Transverse colon (tissue), 4 donors: ENCODE measurements at places on chromosomes 4 and X. TPM values are rescaled to one million over a fixed set of nuclear protein-coding genes. Genes with fewer than 3 reads are reported as not detected.

Gene ZNF732
- total RNA-seq, result not detected

Gene GSX2
- not detected for total RNA-seq

Gene CT45A2
- total RNA-seq, result not detected

Gene SAGE1
- total RNA-seq, result not detected

Gene AFP
- not detected for total RNA-seq

Gene MEPE
- total RNA-seq, result not detected

Gene DMP1
- total RNA-seq, result not detected

Gene C1QTNF7
- total RNA-seq, result not detected

Gene MAGEA9B
- not detected for total RNA-seq

Gene PNMA5
- not detected for total RNA-seq

- no peak overlapping the region for H3K4me3 ChIP-seq
- H3K27ac ChIP-seq, result no peak overlapping the region
- no peaks in the 10 kb centered on the region for H3K36me3 ChIP-seq
- no peaks in the 10 kb centered on the region for H3K4me1 ChIP-seq
- H3K27me3 ChIP-seq, result no peaks in the 10 kb centered on the region
- DNase-seq, result no peak
Measured at GRCh38 chr4:71691416-71692073, 92.3 kb downstream of the GC start.

- H3K27ac ChIP-seq, result no peak overlapping the region
- peak; percentile 9 for DNase-seq
- no peak overlapping the region for H3K4me3 ChIP-seq
- no peaks in the 10 kb centered on the region for H3K4me1 ChIP-seq
Measured at GRCh38 chrX:112642349-112642748, 37.4 kb downstream of the LHFPL1 start.

- no peaks in the 10 kb centered on the region for H3K4me1 ChIP-seq
- no peak for DNase-seq
- no peak overlapping the region for H3K27ac ChIP-seq
- H3K4me3 ChIP-seq, result no peak overlapping the region
- no peaks in the 10 kb centered on the region for H3K27me3 ChIP-seq
Measured at GRCh38 chr4:153062652-153063168, 126.6 kb downstream of the FHDC1 start.

- no peak for DNase-seq
- H3K27ac ChIP-seq, result no peak overlapping the region
- H3K4me1 ChIP-seq, result no peaks in the 10 kb centered on the region
- H3K4me3 ChIP-seq, result no peak overlapping the region
- no peaks in the 10 kb centered on the region for H3K36me3 ChIP-seq
Measured at GRCh38 chr4:106691749-106692148, 323.2 kb upstream of the GIMD1 start.

GRCh38 chr4:88159229-88159725 is 838 bp upstream of the ABCG2 start:
- peaks cover 20% of the 10 kb centered on the region for H3K27me3 ChIP-seq
- no peak overlapping the region for H3K27ac ChIP-seq
- no peaks in the 10 kb centered on the region for H3K36me3 ChIP-seq
- no peak for DNase-seq
- peak overlapping the region; percentile 30 for H3K4me3 ChIP-seq

- H3K27me3 ChIP-seq, result no peaks in the 10 kb centered on the region
- no peaks in the 10 kb centered on the region for H3K36me3 ChIP-seq
- H3K4me3 ChIP-seq, result no peak overlapping the region
- H3K4me1 ChIP-seq, result no peaks in the 10 kb centered on the region
- no peak for DNase-seq
Measured at GRCh38 chr4:185660340-185660739, 125.0 kb upstream of the PDLIM3 start.

- H3K27me3 ChIP-seq, result no peaks in the 10 kb centered on the region
- DNase-seq, result no peak
- no peaks in the 10 kb centered on the region for H3K4me1 ChIP-seq
- H3K36me3 ChIP-seq, result no peaks in the 10 kb centered on the region
- no peak overlapping the region for H3K4me3 ChIP-seq
Measured at GRCh38 chr4:10288830-10289537, 168.2 kb downstream of the ZNF518B start.

- no peaks in the 10 kb centered on the region for H3K36me3 ChIP-seq
- H3K27ac ChIP-seq, result no peak overlapping the region
- H3K4me1 ChIP-seq, result no peaks in the 10 kb centered on the region
- DNase-seq, result no peak
Measured at GRCh38 chr4:158578476-158578875, 56.8 kb downstream of the RXFP1 start.

DNA sequence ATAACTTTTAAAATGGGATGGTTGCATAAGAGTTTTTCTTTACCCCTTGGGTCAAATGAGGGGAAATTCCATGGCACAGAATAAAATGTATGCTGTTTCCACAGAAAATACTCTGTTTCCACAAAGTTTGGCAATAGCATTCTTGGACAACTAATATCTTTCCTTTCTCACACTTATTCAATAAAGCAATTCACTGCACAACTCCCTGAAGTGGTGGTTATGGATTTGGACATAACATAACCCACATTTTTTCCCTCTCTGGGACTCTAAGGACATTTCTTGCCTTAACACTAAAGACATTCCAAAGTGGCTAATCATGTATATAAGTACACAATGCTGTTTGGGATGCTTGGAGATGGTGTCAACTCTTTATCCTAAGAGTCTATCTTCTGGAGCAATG is 51.7 kb upstream of the GPM6B start:
- H3K4me3 ChIP-seq, result no peak overlapping the region
- H3K27ac ChIP-seq, result no peak overlapping the region
- no peaks in the 10 kb centered on the region for H3K4me1 ChIP-seq
- no peaks in the 10 kb centered on the region for H3K27me3 ChIP-seq
- DNase-seq, result no peak

DNA sequence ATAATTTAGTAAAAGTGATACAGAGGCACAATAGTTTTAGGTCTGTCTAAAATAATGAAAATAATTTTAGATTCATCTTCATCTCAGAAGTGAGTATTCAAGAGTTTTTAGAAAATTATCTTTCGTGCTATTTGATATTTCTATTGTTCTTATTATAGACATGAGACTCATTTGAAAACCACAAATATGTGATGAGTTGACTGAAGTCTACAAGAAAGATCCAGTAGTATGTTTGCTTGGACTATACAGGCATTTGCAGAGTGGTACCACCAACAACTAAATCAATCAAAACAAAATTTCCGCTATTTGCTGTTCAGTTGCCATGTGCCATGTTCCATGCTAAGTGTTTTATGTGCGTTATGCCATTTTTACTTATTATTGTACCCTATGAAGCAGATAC is 1318.5 kb downstream of the STIM2 start:
- H3K4me3 ChIP-seq, result no peak overlapping the region
- H3K27ac ChIP-seq, result no peak overlapping the region
- no peaks in the 10 kb centered on the region for H3K27me3 ChIP-seq
- no peaks in the 10 kb centered on the region for H3K4me1 ChIP-seq
- DNase-seq, result no peak

- DNase-seq, result peak; percentile 44
- H3K4me1 ChIP-seq, result peaks cover 10% of the 10 kb centered on the region
- no peaks in the 10 kb centered on the region for H3K27me3 ChIP-seq
- no peak overlapping the region for H3K27ac ChIP-seq
Measured at GRCh38 chr4:8108261-8108660, 50.4 kb downstream of the ABLIM2 start.

GRCh38 chrX:9414416-9414815 is 50.4 kb upstream of the TBL1X start:
- H3K27ac ChIP-seq, result no peak overlapping the region
- no peaks in the 10 kb centered on the region for H3K4me1 ChIP-seq
- no peak overlapping the region for H3K4me3 ChIP-seq
- H3K27me3 ChIP-seq, result no peaks in the 10 kb centered on the region
- no peaks in the 10 kb centered on the region for H3K36me3 ChIP-seq

DNA sequence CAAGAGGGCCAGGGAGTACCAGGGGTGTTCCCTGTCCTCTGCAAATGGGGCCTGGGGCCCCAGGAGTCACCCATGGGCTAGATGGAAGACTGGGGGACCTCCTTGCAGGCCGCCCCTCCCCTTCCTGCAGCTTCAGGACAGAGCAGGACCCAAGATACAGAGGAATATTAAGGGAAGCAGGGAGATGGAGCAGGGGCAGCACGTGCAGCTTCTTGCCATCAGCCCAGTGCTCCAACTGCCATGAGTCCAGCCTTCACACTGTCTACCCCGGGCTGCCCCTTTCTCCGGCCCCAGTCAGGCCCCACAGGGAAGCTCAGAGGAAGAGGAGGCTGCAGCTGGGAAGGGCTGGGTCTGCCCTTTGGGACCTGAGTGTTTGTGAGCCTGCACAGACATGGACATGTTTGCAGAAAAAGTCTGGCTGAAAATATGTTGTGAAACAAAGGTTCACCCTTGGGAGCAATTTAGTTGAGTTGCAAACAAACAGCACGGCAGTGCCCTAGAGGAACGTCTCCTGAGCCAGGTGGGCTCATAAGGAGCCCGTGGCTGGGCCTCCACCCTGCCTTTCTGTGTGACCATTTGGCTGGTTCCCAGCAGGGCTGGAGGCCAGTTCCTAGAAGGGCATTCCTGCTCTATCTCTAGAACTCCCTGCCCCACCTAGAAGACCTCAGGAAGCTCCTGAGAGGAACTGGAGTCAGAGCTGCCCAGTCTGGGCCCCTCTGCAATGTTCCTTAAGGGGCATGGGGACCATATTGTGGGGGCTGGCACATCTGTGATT is 8.9 kb downstream of the FATE1 start:
- no peaks in the 10 kb centered on the region for H3K36me3 ChIP-seq
- H3K27ac ChIP-seq, result no peak overlapping the region
- H3K4me3 ChIP-seq, result no peak overlapping the region
- H3K4me1 ChIP-seq, result no peaks in the 10 kb centered on the region

DNA sequence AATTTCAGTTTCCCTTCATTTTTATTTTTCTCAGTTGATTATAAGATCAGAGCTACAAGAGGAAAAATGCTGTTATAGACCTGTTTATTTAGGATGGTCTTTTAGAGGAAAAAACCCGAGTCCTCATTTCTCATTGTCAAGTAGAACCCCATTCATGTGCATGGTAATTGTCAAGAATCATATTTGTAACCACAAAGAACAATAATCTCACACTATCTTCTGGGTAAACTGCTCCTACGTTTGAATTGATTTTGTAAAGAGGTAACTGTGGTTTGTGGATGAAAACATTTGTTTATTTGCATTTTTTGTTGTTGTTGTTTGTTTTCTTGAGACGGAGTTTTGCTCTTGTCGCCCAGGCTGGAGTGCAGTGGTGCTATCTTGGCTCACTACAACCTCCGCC is 23.8 kb downstream of the RAPGEF2 start:
- H3K27ac ChIP-seq, result no peak overlapping the region
- no peaks in the 10 kb centered on the region for H3K36me3 ChIP-seq
- DNase-seq, result no peak
- H3K27me3 ChIP-seq, result no peaks in the 10 kb centered on the region
- H3K4me3 ChIP-seq, result no peak overlapping the region
- H3K4me1 ChIP-seq, result no peaks in the 10 kb centered on the region

DNA sequence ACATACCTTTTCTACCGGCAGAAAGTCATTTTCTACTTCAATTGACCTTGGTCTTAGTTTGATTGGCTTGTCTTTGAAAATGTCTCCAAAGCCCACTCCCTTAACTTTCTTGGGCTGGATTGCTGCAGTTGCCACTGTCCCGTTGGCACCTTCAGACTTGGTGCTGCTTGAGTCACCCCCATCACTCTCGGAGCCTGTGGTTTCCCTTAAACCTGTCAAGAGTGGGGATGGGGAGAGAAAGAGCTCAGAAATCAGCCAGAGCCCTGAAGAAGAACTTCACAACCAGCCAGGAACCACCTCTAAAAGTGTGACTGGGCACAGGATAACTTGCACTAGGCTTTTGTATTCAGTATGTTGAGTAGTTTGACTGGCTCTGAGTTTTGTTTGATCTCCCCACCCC is 168.5 kb upstream of the MAP3K15 start:
- H3K27me3 ChIP-seq, result no peaks in the 10 kb centered on the region
- H3K4me3 ChIP-seq, result no peak overlapping the region
- H3K27ac ChIP-seq, result peak overlapping the region; percentile 45
- no peaks in the 10 kb centered on the region for H3K36me3 ChIP-seq
- no peak for DNase-seq

DNA sequence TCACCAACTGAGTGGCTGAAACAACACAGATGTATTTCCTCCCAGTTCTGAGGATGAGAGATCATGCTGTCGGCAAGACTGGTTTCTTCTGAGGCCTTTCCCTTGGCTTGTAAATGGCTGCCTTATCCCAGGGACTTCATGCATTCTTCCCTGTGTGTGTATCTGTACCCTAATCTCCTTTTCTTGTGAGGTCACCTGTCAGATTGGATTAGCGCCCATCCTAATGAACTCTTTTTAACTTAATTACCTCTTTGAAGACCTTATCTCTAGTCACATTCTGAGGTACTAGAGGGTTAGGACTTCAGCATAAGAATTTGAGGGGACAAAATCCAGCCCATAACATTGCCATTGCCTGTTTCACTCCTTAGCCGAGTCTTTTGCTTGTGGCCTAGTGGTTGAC is 59.5 kb upstream of the TMEM150C start:
- no peaks in the 10 kb centered on the region for H3K36me3 ChIP-seq
- DNase-seq, result no peak
- no peaks in the 10 kb centered on the region for H3K4me1 ChIP-seq
- H3K27ac ChIP-seq, result no peak overlapping the region
- no peak overlapping the region for H3K4me3 ChIP-seq

- no peaks in the 10 kb centered on the region for H3K4me1 ChIP-seq
- no peaks in the 10 kb centered on the region for H3K27me3 ChIP-seq
- no peak for DNase-seq
Measured at GRCh38 chrX:105483011-105483410, 262.5 kb upstream of the TEX13A start.

DNA sequence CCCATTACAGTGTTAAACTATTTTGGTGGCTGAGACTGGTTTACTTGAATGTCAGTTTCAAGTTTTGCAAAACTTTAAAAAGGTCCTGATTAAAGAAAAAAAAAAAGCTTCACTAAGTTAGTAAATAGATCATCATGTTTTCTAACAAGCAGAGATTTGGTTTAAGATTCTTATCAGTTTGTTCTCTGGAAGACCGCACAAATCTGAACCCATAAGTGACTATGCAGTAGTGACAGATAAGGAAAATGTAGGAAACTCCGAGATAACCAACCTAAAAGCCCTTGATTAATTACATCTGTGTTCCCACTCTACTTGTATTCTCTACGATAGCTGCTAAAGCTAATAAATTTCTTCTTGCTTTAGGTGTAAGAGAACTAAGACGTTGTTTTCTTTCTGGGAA is 1799.8 kb upstream of the ADGRL3 start:
- no peaks in the 10 kb centered on the region for H3K27me3 ChIP-seq
- no peak for DNase-seq
- no peaks in the 10 kb centered on the region for H3K36me3 ChIP-seq
- H3K27ac ChIP-seq, result no peak overlapping the region

- H3K4me3 ChIP-seq, result no peak overlapping the region
- no peaks in the 10 kb centered on the region for H3K4me1 ChIP-seq
- H3K27me3 ChIP-seq, result no peaks in the 10 kb centered on the region
- H3K27ac ChIP-seq, result no peak overlapping the region
- DNase-seq, result no peak
Measured at GRCh38 chr4:169189372-169189771, 81.4 kb downstream of the SH3RF1 start.
